ENCODE measurements at places on chromosomes 3 and 15. TPM values are rescaled to one million over a fixed set of nuclear protein-coding genes. Genes with fewer than 3 reads are reported as not detected.

The XYLB gene
- total RNA-seq = 2.2 TPM

The CHDH gene
- under 0.01 TPM for total RNA-seq

The AADACL2 gene
- total RNA-seq = not detected

The AMT gene
- total RNA-seq = 3.0 TPM

The TTC23 gene
- total RNA-seq = 20.7 TPM

The WNT7A gene
- total RNA-seq = not detected

The CHRM5 gene
- not detected for total RNA-seq

The TYRO3 gene
- 12.4 TPM for total RNA-seq

Measured in epithelial cell of alveolus of lung (primary cell).